Activated gamma-delta T cell treated with anti-CD3 and anti-CD28 coated beads, Interleukin-2, amount 50 U/mL, for 16 hours (primary cell): ENCODE measurements at places on chromosomes 5 and 9.

DNA sequence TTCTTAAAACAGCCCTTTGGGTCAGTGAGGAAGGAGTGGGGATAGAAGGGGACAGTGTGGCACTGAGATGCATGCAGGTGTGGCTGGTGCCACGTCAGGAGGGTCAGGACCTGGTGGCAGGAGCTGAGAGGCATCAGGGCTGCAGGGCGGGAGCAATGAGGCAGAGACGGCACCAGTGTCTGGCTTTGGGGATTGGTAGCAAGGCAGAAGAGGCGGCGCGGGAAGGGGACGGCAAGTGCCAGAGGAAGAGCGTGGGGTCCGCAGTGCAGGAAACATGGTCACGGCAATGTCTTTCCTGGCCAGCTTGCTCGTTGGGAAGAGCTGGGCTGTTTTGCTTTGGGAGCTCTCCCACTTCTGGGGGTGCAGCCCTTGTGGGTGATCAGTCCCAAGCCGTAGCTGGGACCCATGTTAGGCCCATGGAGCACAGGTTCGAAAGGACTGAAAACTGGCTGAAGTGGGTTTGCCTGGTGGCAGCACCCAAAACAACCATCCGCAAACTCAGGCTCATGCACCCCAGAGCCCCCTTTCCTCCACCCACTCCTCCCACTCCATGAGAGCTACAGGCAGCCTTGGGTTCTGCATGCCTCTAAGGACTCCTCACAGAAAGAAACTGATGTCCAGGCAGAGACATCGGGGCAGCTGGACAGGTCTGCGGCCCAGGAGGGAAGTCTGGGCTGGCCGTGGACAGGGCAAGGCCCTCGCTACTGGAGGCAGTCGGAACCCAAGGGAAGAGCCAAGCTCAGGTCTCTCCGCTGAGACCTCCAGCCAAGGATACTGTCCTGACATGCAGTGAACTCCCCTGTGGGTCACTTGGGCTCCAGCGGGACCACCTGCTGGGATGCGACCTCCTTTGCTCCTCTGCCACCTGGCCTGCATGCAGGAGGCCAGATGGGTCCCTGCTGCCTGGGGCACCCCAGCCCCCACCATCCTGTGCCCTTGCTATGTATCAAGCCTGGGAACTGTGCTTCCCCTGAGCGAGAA is 104.4 kb downstream of the ZNF354C start:
- no peak for DNase-seq

DNA sequence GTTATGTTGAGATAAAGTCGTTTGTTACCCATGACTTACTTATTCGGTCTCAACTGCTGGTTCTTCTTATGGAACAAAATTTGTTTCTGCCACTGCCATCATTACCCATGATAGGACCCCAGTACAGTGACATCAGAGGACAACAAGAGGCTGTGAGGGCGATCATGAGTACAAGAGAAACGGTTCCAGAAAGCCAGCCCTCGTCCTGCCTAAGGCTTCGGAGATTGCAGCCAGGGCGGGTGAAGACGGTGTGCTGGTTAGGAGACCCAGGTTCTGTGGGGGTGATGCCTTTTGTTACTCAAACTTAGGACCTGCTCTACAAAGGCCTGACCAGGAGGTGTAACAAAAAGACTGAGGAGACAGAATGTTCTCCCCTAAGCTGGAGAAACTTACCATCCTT is 10.9 kb downstream of the FYB1 start:
- no peak for DNase-seq

- no peak for DNase-seq
These were observed 326.7 kb upstream of the GRAMD2B start for GRCh38 chr5:126096442-126097006.

DNA sequence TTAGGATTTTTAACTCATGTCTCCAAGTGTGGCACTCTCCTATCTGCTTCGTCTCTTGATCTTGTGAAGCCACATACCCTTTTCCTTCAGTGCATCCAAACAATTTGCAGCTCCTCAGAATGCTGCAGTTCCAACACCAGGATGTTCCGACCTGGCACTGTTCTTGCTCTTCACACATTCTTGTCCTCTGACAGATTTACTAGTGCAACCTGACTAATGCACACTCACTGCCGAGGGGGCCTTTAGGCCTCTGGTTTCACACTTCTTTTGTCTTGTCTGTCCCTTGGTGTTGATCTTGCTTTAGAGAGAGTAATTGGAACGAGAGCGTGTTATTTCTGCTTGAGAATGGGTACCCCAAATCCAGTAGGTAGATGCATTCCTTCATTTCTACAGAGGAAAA is 15.0 kb downstream of the ARHGAP26 start:
- no peak for DNase-seq

GRCh38 chr5:110255194-110255593 is 471.3 kb downstream of the TMEM232 start:
- DNase-seq, result no peak

GRCh38 chr9:72292256-72292682 is 72.7 kb downstream of the ZFAND5 start:
- no peak for DNase-seq

GRCh38 chr9:35844628-35845270 is 15.7 kb downstream of the TMEM8B start:
- no peak for DNase-seq

DNA sequence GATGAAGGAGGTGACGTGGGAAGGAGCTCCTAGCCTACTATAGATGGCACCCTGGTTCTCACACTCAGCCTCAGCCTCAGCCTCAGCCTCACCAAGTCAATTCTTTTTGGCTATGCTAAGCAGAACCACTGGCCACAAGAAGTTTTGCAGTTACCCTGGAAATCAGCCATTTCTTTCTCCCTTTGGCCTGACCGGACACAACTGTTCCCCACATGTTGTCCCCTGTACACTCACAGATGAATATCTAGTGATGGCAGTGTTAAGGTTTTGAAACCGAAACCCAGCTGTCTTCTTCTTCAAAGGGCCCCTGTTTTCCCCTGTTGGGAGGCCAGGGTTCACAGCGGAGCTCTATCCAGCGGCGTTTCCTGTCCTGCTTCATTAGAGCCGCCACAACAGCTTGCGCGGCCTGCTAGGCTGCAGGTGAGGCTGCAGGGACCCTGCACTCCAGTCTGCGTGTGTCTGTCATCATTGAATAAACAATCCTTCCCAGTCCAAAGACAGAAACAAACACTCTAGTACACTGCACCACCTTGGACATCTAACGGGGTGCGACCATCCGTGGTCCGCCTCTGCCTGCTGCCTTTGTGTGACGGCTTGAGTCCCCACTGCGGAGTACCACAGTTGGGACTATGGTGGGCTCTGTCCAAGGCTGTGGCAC is 250.5 kb downstream of the DENND1A start:
- DNase-seq, result no peak

DNA sequence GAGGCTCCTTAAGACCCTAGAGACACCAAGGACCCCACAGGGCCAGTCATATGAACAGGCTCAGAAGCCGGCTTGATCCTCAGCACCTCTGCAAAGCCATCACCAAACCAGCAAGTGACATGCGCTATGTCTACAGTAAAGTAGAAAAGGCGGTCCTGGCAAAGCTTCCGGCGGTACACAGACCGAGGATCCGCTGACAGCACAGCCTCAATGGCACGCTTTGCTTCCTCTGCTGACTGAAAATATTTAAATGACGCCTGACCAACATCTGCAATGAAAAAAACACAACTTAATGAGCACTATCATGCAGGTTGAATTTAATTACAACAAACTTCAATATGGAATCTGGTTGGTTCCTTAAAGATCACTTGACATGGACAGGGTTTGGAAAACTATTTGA is 17.6 kb downstream of the TRMO start:
- no peak for DNase-seq

DNA sequence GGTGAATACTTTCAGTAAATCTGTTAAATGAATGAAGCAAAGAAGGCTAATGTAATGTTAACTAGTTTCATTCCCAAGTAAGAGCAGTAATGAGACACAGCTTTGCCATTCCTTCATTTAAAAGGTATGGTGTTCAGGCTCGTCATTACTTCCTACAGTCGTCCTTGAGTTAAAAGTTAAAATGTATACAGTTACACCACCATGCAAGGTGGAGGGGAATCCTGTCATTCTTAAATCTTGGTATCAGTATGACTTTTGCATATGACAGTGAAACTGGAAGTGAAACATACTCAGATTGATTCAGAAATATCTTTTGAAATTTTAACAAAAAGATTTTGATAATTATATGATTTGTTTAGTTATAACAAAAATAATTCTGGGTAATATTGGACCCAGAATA is 25.9 kb downstream of the MTRR start:
- DNase-seq, result no peak

DNA sequence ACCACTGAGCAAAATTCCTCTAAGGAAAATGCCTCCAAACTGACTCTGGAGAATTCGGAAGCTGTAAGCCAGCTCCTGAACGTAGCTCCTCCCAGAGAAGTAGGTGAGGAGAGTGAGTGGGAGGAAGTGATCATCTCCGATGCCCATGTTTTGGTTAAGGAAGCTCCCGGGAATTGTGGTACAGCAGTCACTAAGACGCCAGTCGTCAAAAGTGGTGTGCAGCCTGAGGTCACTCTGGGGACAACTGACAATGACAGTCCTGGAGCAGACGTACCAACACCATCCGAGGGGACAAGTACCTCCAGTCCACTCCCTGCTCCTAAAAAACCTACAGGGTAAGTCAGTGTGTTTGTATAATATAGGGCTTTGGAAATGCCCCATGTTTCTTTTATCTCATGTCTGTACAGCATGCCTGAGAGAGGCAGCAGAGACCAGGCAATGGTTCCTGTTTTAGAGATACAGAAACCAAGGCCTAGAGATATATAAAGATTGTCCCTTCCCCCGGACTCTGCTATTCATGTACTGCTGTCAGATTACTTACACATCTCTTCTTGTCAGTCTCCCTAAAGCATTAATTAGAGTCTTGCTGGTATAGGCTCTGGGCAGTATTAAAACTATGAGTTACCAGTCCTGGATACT is 23.9 kb downstream of the HMGXB3 start:
- DNase-seq, result no peak
